ENCODE measurements at places on chromosomes 11 and 22.
A peak's percentile ranks its signal among the peaks of the same experiment; 100 is the strongest.

GRCh38 chr22:27842669-27843431 is 41.3 kb upstream of the MN1 start:
- no peak for DNase-seq

DNA sequence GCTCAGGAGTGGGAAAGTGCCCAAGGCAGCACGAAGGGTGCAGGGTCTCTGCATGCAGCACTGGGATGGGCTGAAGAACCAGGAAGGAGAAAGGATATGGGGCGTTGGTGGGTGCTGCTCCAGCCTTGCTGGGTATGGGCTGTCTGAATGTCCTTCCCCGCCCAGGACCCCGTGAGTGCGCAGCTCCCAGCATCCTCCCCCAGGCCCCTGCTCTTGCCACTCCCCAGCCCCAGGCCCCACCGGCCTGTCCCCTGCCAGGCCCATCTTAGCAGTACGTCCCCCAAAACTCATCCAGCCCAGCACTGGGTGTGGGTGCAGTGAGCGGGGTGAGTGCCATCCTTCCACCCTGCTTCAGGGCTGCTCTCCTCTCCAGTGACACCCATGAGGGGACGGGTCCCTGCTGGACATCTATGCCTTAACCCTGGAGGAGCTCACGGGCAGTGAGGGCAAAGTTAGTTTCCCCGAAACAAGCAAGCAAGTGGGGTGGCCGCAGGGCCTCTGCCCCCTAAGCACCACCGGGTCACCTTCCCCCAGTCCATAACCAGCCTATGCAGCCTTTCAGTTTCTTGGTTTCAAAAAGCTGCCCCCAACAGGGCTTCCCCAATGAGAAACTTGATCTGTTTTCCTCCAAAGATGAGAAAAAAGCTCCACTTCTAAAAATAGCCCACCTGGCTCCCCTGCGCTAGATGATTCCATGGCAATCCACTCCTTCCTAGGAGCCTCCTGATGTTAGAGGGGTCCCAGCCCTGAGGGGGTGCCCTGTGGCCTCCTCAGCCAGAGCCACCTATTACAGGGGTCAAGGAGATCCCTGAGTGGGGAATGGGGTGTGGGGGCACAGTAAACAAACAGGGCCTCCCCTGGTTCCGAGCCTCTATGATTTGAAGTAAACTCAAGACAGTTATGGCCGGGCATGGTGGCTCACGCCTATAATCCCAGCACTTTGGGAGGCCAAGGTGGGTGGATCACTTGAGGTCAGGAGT is 103.8 kb downstream of the MORC2 start:
- DNase-seq: no peak

- no peak for DNase-seq
These were observed 23.1 kb downstream of the MIAT start for GRCh38 chr22:26680485-26680884.

- DNase-seq: no peak
These were observed 73.1 kb downstream of the ZNRF3 start for GRCh38 chr22:28956506-28956905.

- no peak for DNase-seq
These were observed 57.2 kb upstream of the SHANK2 start for GRCh38 chr11:71309611-71310010.

- DNase-seq: no peak
These were observed 49.4 kb downstream of the MAML2 start for GRCh38 chr11:96293598-96294021.

GRCh38 chr11:24842308-24842707 is 345.5 kb downstream of the LUZP2 start:
- DNase-seq: no peak

DNA sequence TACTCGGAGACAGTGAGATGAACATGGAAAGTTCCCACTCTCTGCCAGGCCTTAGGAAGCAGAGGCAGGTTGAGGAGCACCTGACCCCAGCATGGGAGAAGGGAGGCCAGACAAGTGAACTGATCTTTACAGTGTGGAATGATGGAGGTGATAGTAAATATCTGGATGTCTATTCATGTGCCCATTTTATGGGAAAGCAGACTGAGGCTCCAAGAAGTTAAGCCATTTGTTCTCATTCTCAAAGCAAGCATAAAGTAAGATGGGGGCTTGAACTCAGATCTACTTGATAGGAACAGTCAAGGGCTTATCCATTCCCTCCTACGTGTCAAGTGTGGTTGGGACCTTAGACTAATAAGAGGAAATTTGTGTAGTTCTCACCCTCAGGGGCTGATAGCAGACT is 461.5 kb downstream of the MN1 start:
- peak; percentile 2 for DNase-seq
